ENCODE measurements at places on chromosomes 16 and 17.
A peak's percentile ranks its signal among the peaks of the same experiment; 100 is the strongest.

DNA sequence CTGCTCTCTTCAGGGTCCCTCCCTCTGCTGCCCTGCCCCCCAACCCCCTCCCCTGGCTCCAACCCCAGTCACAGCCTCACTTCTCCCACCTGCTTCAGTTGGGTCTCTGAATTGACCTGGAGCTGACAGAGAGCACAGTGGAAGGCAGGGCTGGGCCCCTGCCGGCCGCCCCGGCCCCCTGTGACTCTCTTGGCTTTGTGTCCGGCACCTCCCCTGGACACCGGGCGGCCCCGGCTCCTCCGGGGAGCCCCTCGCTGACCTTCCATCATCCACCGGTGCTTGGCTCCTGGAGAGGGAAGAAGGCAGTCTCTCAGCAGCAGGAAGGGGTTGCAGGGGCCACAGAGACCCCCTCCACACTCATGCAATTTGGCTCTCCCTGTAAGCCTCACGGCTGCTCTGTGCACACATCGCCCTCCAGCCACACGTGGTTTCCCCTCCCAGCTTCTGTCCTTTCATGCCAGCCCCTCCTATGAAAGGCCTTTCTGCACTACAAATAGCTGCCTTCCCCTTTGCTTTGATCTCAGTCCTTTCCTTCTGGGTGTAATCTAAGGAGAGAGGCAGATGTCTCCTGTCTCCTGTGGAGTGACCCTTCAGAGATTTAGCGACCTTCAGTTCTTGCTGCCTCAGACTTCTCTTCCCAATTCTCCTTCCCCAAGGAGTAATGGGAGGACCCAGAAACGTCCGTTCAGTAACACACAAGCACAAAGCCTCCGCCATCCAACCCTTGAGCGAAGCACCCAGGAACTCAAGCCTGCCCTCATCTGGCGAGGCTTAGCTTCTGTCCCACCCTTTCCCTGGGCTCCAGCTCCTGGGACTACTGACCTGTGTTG lies 8.3 kb downstream of the NKIRAS2 start:
- DNase-seq, result no peak

GRCh38 chr17:41775394-41776226 lies 10.9 kb downstream of the JUP start:
- DNase-seq, result no peak

DNA sequence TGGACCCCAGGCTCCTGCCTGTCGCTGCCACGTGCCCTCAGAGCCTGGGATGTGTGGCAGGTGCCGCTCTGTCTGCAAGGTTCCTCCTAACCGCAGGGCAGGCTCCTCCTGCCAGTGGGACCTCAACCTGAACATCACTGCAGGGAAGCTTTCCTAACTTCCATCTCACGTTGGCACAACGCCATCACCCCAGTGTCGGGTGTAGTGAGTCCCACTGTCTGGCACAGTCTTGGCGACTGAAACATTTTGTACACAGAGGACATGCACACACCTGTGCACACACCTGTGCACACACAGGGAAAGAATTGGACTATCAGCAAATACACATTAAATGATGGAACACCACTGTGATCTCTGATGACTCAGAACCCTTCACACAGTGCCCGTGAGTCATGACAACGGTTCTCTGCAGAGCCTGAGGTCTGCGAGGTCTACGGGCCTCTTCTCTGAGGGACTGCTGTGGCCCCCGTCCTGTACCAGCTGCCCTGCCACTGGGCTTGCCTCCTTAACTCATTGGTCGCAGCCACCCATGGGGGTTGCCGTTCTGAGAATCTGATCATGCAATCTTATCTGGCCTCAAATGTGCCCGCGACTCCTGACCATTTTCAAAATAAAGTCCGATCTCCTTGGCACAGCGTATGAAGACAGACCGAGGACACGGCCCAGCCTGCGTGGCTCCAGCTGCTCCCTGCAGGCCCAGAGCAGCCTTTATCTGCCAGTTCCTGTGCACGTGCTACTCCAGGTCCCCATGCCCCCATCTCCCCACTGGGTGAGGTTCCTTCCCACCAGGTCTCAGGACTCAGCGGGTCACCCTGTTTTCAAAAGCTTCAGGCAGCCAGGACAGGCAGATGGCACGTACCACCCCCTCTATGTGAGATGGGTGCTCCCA lies 7.6 kb downstream of the CCDC57 start:
- peak; percentile 20 for DNase-seq

DNA sequence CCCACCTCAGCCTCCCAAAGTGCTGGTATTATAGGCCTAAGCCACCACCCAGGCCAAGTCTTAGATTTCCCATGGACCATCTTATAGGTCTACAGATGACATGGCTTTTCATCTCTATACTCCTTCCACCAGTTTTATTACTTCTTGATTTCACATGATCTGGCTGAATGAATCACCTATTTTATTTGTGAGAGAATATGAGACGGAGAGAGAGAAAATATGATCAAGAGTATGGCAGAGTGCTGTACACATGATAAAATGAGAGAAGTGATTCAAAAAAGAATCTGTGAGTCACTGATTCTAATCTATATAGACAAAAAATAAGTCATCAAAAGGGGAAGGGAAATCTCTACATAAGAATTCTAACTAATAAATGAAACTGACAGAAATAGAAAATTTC lies 13.7 kb downstream of the ACSM1 start:
- DNase-seq, result no peak

- no peak for DNase-seq
Observed at GRCh38 chr17:18988546-18989173, 15.9 kb downstream of the FAM83G start.

DNA sequence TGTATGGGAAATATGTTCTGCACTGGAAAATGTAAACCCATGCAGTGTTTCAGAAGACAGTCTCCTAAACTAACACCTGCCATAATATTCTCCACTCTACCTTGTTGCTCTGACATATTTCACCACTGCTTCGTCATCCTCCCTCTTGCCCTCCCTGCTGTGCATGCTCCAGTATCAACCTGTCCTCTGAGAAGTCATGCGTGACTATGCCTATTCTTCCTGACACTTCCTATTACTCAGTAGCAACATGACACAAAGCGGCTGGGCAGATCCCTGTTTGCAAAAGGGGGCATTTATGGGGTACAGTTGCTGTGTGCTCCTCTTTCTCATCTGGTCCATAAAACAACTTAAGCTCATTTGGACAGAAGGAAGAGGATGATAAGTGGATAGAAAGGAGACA lies 805.6 kb upstream of the EEF2KMT start:
- no peak for DNase-seq

- no peak for DNase-seq
Observed at GRCh38 chr16:764848-765487, 4.4 kb downstream of the MSLN start.

- DNase-seq, result no peak
Observed at GRCh38 chr16:56591377-56592060, 2.2 kb downstream of the MT3 start.

DNA sequence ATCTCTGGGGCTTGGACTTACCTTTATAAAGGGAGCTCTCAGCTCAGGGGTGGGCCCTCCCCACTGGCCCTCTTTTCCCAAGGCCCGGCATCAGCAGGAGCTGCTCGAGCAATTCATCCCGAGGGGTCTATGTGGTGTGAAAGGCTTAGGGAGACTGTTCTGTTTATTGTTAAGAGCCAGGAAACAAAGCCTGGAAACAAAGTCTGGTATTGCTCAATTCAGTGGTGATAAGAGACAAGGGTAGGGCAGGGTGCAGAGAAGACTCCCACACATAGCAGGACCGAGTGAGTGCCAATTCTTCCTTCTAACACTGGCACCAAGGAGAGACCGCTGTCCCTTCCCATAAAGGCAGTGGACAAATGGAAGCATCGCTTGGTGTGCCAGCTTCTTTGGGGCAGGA lies 750.7 kb downstream of the KCNJ18 start:
- no peak for DNase-seq

- no peak for DNase-seq
Observed at GRCh38 chr16:78381060-78381459, 281.6 kb downstream of the WWOX start.

DNA sequence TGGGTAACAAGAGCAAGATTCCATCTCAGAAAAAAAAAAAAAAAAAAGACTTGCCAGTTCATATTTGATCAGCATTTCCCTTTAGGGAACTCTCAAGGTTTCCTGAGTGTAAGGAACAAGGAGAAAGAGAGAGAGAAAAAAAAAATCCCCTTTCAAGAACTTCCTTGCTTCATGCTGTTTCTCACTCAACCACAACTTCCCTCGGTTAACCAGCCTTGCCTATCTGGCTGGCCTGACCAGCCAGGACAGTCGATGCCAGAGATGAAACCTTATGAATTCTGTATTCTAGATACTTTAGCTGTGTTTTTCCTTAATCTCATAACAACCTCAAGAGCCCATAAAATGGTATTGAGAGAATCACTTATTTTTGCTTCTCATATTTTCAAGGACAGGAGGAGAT lies 2.6 kb upstream of the N4BP1 start:
- DNase-seq, result no peak

- no peak for DNase-seq
Observed at GRCh38 chr17:6753006-6753445, 2.8 kb upstream of the XAF1 start.

- no peak for DNase-seq
Observed at GRCh38 chr16:66952430-66953110, 8.5 kb upstream of the CES3 start.
